ENCODE measurements at places on chromosomes 11 and 22. TPM values are rescaled to one million over a fixed set of nuclear protein-coding genes. Genes with fewer than 3 reads are reported as not detected.
A peak's percentile ranks its signal among the peaks of the same experiment; 100 is the strongest.

LMO1 gene
- total RNA-seq = not detected

HORMAD2 gene
- not detected for total RNA-seq

TP53AIP1 gene
- total RNA-seq = not detected

LAYN gene
- 15.0 TPM for total RNA-seq

MAPK12 gene
- 11.9 TPM for total RNA-seq

ISX gene
- not detected for total RNA-seq

OLFML1 gene
- 23.2 TPM for total RNA-seq

EMID1 gene
- 8.2 TPM for total RNA-seq

- peaks cover 35% of the 10 kb centered on the region for H3K4me1 ChIP-seq
- H3K36me3 ChIP-seq = no peaks in the 10 kb centered on the region
- no peak overlapping the region for H3K27ac ChIP-seq
- no peaks in the 10 kb centered on the region for H3K27me3 ChIP-seq
Observed at GRCh38 chr11:58027341-58027740, 3.4 kb upstream of the OR6Q1 start.

GRCh38 chr22:33811208-33811607, 109.1 kb downstream of the LARGE1 start:
- H3K4me1 ChIP-seq = peaks cover 12% of the 10 kb centered on the region
- no peak overlapping the region for H3K27ac ChIP-seq
- H3K4me3 ChIP-seq = no peak overlapping the region
- no peak for DNase-seq
- no peaks in the 10 kb centered on the region for H3K27me3 ChIP-seq

GRCh38 chr11:27201454-27202302, 161.1 kb downstream of the BBOX1 start:
- no peak overlapping the region for H3K27ac ChIP-seq
- no peak overlapping the region for H3K4me3 ChIP-seq
- H3K27me3 ChIP-seq = peaks cover 3% of the 10 kb centered on the region
- H3K4me1 ChIP-seq = peaks cover 12% of the 10 kb centered on the region
- DNase-seq = peak; percentile 63
- no peaks in the 10 kb centered on the region for H3K36me3 ChIP-seq

GRCh38 chr11:38543986-38544385, 1946.0 kb upstream of the RAG2 start:
- no peaks in the 10 kb centered on the region for H3K4me1 ChIP-seq
- H3K4me3 ChIP-seq = no peak overlapping the region
- H3K27me3 ChIP-seq = no peaks in the 10 kb centered on the region
- no peak for DNase-seq
- no peaks in the 10 kb centered on the region for H3K36me3 ChIP-seq
- H3K27ac ChIP-seq = no peak overlapping the region

GRCh38 chr11:67437082-67437808, at the start of gene PTPRCAP:
Gene PTPRCAP, minus strand, starts transcription at chr11:67437682. Its CDS starts 63 bp downstream, at chr11:67437619.
- no peak for DNase-seq
- H3K4me3 ChIP-seq = peak within 1 kb of the TSS; percentile 50

- H3K4me1 ChIP-seq = peaks cover 26% of the 10 kb centered on the region
- no peak overlapping the region for H3K4me3 ChIP-seq
- H3K36me3 ChIP-seq = no peaks in the 10 kb centered on the region
- H3K27me3 ChIP-seq = no peaks in the 10 kb centered on the region
- H3K27ac ChIP-seq = peak overlapping the region; percentile 80
Observed at GRCh38 chr11:76588455-76589325, 81.9 kb downstream of the LRRC32 start.

DNA sequence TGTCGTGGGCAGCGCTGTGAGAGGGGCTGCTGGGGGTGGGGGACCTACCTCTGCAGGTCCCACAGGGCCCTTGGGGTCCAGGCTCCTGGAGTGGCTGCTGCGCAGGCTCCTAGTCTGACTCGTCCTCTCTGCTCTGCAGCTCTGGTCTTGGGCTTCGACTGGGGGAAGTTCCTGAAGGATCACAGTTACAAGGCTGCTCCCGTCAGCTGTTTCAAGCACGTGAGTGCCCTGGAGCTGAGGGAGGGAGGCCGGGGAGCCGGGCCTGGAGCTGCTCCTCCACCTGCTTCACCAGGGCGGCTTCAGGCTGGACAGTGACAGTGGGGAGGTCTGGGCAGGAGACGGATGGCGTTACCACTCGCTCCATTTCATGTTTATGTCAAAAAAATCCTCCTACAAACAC, 11.9 kb downstream of the L3MBTL2 start:
- no peak for DNase-seq
- peaks cover 25% of the 10 kb centered on the region for H3K4me1 ChIP-seq
- H3K36me3 ChIP-seq = peaks cover 55% of the 10 kb centered on the region
- no peaks in the 10 kb centered on the region for H3K27me3 ChIP-seq

DNA sequence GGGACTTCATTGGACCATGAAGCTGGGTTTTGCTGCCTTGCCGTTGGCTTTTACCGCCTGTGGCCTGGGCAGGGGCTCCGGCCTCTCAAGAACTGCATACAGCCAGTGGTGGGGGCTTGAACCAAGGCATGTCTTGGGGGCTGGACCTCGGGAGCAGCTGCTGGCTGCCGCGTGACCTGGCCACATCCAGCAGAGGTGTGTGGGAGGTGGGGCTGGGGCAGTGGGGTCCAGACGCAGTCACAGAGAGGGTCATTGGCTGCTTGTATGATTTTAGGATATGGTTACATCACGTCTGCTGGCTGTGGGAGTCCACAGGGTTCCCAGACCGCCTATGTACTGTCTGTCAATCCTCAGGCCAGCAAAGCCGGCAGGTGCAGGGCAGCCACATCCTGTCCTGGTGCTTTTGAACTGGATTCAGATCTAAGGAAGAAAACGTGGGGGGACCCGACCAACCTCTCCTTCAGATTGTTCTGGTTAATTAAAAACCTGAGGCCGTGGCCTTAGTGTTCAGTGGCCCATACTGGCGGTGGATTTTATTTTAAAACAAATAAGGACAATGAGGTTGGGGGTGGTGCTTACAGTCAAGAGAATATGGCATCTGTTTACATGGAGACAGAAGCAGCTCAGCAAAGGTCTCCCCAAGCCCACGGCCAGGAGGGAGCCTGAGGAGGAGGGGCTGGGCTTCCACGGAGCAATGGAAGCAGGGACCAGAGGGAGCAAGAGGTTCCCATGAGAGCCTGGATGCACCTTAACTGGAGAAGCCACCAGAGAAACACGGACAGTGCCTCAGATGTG, 426.0 kb downstream of the TBC1D22A start:
- H3K4me3 ChIP-seq = no peak overlapping the region
- H3K4me1 ChIP-seq = no peaks in the 10 kb centered on the region
- H3K36me3 ChIP-seq = no peaks in the 10 kb centered on the region
- no peaks in the 10 kb centered on the region for H3K27me3 ChIP-seq
- H3K27ac ChIP-seq = no peak overlapping the region
- peak; percentile 26 for DNase-seq

DNA sequence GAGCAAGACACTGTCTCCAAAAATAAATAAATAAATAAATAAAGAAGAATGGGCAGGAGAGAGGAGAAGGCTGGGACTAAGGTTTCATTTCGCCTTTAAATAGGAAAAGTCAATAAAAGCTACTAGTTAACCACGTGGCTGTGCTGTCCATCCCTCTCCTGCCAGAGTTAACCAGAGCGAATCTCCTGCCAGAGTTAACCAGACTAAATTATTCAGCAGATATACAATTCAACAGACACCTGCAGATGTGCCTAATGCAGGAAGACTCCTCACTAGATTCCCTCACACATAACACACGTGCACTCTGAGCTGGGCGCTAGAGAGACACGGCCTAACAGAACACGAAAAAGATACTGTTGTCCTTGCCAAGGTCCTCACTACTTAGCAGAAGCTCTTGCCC, 156.1 kb downstream of the IGLL1 start:
- DNase-seq = no peak
- H3K4me1 ChIP-seq = no peaks in the 10 kb centered on the region
- H3K27ac ChIP-seq = no peak overlapping the region
- no peaks in the 10 kb centered on the region for H3K36me3 ChIP-seq

DNA sequence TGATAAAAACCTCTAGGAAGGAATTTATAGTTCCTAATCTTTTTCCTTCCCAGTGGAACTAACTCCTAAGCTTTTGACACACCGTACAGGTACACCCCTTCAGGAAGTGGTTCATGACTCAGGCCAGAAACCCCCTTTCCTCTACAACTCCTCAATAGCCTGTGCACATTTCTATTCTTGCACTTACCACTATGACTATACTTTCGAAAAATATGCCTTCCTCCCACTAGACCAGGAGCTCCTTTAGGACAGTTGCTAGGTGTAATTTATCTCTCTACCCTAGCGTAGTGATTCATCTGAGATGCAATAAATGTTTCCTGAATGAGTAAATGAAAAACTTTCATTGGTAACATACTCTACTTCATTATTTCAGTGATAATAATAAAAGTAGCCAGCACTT, 14.5 kb downstream of the MAP6 start:
- DNase-seq = no peak
- no peaks in the 10 kb centered on the region for H3K4me1 ChIP-seq
- H3K4me3 ChIP-seq = no peak overlapping the region
- H3K27me3 ChIP-seq = no peaks in the 10 kb centered on the region

DNA sequence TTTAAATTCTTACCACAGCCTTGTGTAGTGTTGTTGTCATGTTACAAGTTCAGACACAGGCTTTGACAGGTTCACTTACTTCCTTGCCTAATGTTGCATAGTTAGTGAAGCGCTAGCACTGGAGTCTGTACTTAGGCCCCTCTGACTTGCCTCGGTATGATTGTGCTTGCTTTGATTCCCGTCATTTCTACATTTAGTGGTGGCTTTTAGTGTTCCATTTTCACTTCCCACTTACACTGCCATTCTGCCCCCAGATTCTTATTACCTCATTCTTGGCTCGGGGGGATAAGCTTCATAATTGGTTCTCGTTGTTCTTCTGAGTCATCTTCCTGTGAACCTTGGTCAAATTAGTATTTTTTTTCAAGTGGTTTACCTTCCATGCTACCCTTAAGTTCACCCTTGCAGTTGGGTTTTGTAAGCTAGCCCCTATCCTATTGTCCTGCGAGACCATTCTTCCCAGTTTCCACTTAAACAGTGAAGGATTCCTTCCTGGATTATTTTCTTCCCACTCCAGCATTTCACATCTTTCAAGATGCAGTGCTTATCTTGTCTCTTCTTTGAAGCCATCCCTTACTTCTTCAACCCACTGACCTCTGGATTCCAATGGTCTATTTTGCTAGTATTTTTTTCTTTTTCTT, 68.7 kb downstream of the DDX10 start:
- H3K27me3 ChIP-seq = no peaks in the 10 kb centered on the region
- no peaks in the 10 kb centered on the region for H3K36me3 ChIP-seq
- no peak overlapping the region for H3K4me3 ChIP-seq
- DNase-seq = no peak
- peaks cover 10% of the 10 kb centered on the region for H3K4me1 ChIP-seq

- H3K27me3 ChIP-seq = no peaks in the 10 kb centered on the region
- H3K27ac ChIP-seq = peak overlapping the region; percentile 58
- H3K36me3 ChIP-seq = no peaks in the 10 kb centered on the region
Observed at GRCh38 chr11:63939397-63939891, 642 bp downstream of the NAA40 start.

GRCh38 chr22:47333625-47334024, 571.2 kb downstream of the TBC1D22A start:
- H3K36me3 ChIP-seq = no peaks in the 10 kb centered on the region
- H3K27me3 ChIP-seq = peaks cover 4% of the 10 kb centered on the region
- no peaks in the 10 kb centered on the region for H3K4me1 ChIP-seq

DNA sequence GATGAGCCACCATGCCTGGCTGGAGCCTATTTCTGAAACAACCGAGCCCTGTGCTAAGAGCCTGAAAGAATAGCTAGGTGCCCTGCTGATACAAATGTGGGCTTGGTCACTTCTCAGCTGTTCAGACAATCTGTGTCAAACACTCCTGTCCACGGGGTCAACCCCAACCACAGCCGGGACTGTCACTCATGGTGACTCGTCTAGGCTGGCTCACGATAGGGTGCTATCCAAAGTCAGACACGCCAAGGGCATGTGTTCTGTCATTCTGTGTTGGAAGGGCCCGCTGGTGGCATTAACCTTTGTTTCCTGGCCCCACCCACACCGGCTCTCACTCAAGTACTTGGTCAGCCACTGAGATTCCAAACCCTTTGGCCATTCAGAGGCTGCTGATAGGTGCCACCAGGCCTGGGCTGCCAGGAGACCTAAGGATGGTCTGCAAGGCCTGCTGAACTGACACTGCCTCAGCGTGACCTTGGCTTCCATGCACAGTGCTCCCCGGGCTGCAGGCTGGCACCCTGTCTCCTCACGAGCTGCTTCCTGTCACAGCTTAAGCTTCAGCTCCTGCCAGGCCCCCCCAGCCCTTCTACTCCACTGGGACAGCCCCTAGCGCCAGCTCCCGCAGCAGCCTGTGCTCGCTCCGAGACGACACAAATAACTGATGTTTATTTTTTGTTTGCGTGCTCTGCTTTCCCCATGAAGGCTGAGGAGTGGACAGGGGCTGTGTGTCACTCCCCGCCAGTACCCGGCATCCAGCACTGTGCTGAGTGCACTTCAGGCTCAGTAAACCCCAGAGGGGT, 14.2 kb upstream of the CDC42BPG start:
- no peak for DNase-seq
- H3K4me1 ChIP-seq = peaks cover 100% of the 10 kb centered on the region
- peak overlapping the region; percentile 59 for H3K27ac ChIP-seq

DNA sequence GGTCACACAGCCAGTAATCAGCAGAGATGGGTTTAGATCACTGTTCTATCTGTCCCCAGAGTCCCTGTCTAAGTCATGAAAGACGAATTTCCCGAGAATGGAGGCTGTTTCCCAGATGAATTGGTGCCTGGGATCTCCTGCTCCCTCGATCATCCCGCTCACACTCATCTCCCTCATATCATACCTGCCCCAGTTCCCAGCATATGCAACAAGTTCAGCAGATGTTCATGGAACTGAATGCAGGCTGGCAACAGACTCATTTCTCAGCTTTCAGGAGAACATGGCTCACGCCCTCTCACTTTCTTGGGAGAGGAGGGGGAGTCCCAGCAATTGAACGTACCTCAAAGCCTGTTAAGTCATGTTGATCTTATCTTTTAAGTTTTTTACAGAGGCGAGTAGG, 22.1 kb downstream of the CD6 start:
- H3K4me3 ChIP-seq = no peak overlapping the region
- H3K4me1 ChIP-seq = peaks cover 16% of the 10 kb centered on the region
- H3K36me3 ChIP-seq = no peaks in the 10 kb centered on the region
- no peak overlapping the region for H3K27ac ChIP-seq
- H3K27me3 ChIP-seq = peaks cover 13% of the 10 kb centered on the region

All from lower lobe of right lung (tissue), 2 donors.